ENCODE measurements at places on chromosomes 1 and 21.

- DNase-seq = no peak
Observed at GRCh38 chr1:41503538-41504113, 19.1 kb upstream of the EDN2 start.

- DNase-seq = no peak
Observed at GRCh38 chr1:234989019-234989418, 139.6 kb downstream of the TOMM20 start.

DNA sequence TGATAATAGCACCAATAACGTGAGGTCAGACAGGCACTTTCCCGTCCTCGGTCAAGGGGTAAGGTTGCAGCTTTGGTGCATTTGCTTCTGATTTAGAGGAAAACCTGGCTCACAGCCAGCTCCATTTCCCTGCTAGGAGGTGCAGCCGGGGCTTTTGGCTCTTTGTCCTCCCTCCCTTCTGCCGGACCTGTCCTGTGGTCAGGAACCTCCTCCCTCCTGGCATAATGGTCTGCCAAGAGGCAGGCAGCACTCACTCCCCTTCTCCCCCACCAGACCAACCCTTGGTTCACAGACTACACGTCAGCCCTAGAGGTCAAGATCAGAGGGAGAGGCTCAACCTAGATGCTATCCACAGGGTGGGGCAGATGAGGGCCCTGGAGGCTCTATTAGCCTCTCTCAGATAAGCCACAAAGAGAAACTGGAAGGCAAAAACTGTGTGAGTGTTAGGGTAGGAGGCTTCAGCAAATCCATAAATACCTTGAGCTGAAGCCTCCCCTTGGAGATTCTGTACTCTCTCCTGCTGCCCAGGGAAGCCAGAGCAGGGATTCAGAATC lies 64.8 kb downstream of the PLXNA2 start:
- DNase-seq = no peak

- DNase-seq = no peak
Observed at GRCh38 chr1:152961226-152961891, 9.1 kb upstream of the SPRR4 start.

GRCh38 chr1:16212251-16212961 lies at the start of gene ARHGEF19:
Gene ARHGEF19, minus strand, starts transcription at chr1:16212652. Its CDS starts 3,598 bp downstream, at chr1:16209054.
- DNase-seq = no peak

- no peak for DNase-seq
Observed at GRCh38 chr1:158328426-158328825, 2.9 kb downstream of the CD1B start.

- DNase-seq = no peak
Observed at GRCh38 chr1:174191349-174191862, 32.1 kb downstream of the RABGAP1L start.

DNA sequence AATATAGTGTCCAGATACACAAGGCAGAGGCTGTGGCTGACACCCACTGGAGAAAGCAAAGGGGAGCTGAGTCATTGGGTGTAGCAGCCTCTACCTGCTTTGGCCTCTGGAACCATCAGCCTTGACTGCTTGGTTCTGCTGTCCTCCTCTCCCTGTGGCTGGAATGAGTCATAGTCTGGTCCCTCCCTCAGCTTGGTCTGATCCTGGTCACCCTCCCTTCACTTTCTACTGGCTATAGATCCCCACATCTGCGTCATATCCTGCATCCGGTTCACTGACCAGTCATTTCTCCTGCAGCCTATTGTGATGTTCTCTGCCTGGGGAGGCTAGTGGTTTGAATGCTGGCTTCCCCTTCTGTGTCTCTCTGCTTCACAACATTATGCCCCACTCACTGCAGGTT lies 372.8 kb upstream of the DAB1 start:
- no peak for DNase-seq

DNA sequence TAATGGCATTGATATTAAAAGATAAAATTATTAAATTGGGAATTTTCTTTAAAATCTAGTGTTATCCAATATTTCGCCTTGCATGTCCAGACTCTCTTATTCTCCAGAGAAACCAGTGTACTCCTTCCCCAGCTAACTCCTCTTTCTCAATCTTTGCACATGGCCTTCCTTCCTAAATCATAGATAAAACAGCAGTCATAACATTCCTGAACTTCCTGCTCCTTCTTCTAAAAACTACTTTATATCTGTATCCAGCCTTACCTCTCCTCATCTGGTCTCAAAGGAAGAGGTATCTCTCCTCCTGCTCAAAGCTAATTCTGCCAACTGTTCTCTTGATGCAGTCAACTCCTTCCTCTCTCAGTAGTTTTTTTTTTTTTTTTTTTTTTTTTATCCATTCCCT lies 39.5 kb upstream of the NEK7 start:
- DNase-seq = no peak

- DNase-seq = no peak
Observed at GRCh38 chr1:92705446-92705845, 79.5 kb downstream of the EVI5 start.

GRCh38 chr1:222009105-222009730 lies 267.3 kb upstream of the DUSP10 start:
- DNase-seq = no peak

- DNase-seq = no peak
Observed at GRCh38 chr1:9384751-9385245, 92.1 kb downstream of the SPSB1 start.

- DNase-seq = no peak
Observed at GRCh38 chr1:184632415-184633175, 122.1 kb downstream of the EDEM3 start.

DNA sequence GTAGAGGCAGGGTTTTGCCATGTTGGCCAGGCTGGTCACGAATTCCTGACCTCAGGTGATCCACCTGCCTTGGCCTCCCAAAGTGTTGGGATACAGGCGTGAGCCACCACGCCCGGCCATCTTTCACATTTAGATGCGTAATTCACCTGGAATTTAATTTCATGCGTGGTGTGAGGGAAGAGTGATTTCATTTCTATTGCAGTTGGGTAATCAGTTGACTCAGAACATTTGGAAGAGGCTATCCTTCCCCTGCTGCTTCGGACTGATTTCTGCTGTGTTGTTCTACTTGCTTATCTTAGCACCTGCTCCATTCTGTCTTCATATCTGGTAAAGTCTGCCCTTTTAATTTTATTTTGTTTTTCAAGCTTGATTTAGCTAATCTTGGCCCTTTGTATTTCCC lies 19.1 kb downstream of the DIP2A start:
- DNase-seq = no peak

DNA sequence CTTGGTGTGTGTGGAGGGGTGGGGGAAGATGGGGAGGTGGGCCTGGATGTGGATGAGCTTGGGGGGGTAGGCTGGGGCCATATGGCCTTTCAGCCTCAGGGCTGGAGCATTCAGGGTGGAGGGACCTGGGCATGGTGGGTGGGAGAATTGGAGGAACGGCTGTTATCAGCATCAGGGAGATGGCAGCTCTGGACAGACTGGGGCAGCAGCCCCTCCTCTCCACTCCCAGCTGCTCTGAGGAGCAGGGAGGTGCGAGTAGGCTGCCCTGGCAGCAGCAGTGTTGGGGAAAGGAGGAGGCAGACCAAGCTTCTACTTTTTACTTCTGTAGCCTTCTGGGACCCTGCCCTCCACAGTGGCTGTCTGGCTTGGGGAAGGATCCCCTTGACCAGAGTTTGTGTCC lies 10.2 kb downstream of the PPFIA4 start:
- DNase-seq = no peak

DNA sequence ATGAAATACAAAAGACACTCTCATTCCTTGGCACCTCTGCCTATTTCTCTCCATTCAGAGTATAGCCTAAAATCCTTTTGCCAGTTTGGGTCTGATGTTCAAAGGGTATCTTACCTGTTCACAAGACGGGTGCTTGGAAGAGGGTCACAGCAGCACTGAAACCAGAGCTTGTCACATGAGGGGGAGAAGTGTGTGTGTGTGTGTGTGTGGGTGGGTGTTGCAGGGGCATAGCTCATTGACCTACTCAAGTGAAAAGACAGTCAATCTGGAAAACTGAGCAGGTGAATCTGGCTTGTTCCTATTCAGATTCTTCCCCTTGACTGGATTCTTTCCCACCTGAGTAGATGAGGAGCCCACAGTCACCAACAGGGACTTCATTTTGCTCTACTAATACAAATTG lies 63.9 kb downstream of the KCTD3 start:
- no peak for DNase-seq

Measured in GM18507 (cell line).